ENCODE measurements at places on chromosomes 7 and 10.

- no peak overlapping the region for H3K27ac ChIP-seq
- no peaks in the 10 kb centered on the region for H3K27me3 ChIP-seq
- no peak for DNase-seq
- H3K4me3 ChIP-seq, result no peak overlapping the region
Observed at GRCh38 chr10:97307866-97308780, 10.9 kb upstream of the FRAT1 start.

- H3K27me3 ChIP-seq, result no peaks in the 10 kb centered on the region
- H3K36me3 ChIP-seq, result peaks cover 19% of the 10 kb centered on the region
- DNase-seq, result no peak
- H3K4me1 ChIP-seq, result peaks cover 33% of the 10 kb centered on the region
- H3K4me3 ChIP-seq, result peak overlapping the region; percentile 100
Observed at GRCh38 chr7:73308074-73308664, 457 bp downstream of the NSUN5 start.

DNA sequence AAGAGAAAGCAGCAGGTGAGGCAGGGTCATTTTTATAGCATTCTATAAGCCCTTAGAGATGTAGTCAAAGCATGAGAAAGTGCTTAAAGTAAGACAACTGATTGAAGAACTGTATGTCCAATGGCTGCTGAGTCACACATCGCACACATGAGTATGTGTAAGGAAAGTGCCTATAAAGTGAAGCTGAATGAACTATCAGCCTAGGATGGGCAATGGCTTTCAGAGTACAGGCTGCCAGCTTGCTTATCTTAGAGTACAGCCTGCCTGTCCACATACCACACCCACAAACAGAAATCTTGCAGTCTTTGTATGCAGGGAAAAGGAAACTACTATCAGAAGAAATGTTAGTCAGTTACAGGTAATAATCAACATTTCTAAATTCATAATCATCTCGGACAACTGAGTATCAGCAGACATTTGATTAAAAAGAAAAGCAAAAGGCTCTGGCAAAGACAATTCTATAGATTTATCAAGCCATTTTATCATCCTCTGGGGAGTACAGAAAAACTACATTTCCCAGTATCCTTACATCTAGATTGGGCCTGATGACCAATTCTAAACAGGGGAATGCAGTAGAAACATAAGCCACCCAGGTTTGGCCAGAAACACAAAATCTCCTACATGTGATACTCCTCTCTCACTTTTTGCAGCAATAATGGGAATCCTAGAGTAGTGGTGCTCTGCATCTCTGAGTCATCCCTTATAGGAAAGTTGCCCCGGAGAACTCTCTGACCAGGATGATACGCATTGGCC lies 16.2 kb upstream of the EPHB6 start:
- no peaks in the 10 kb centered on the region for H3K27me3 ChIP-seq
- no peak for DNase-seq
- no peaks in the 10 kb centered on the region for H3K36me3 ChIP-seq
- no peak overlapping the region for H3K27ac ChIP-seq
- peaks cover 20% of the 10 kb centered on the region for H3K4me1 ChIP-seq
- no peak overlapping the region for H3K4me3 ChIP-seq

GRCh38 chr10:84077768-84078167 lies 61.5 kb upstream of the GHITM start:
- H3K4me1 ChIP-seq, result peaks cover 5% of the 10 kb centered on the region
- H3K4me3 ChIP-seq, result no peak overlapping the region
- peaks cover 38% of the 10 kb centered on the region for H3K27me3 ChIP-seq
- no peaks in the 10 kb centered on the region for H3K36me3 ChIP-seq

DNA sequence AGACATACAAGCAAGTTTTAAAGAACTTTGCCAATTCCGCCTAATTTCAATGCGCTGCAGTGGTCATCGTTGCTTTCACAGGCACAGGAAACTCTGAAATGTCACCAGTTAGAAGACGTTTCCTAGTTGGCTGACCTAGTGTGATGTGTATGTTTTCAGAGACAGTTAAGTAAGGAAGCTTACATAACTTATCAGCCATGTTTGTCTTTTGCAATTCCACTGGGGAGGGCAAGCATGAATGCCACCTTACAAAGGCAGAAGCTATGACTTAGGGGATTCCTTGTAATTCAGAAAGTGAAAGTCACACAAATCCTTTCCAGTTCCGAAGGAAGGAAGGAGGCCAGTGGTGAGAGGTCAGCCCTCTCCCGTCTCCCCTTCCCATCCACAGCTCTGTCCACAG lies 15.0 kb upstream of the NPS start:
- no peak overlapping the region for H3K27ac ChIP-seq
- no peaks in the 10 kb centered on the region for H3K4me1 ChIP-seq
- no peak for DNase-seq
- H3K36me3 ChIP-seq, result no peaks in the 10 kb centered on the region
- no peaks in the 10 kb centered on the region for H3K27me3 ChIP-seq

DNA sequence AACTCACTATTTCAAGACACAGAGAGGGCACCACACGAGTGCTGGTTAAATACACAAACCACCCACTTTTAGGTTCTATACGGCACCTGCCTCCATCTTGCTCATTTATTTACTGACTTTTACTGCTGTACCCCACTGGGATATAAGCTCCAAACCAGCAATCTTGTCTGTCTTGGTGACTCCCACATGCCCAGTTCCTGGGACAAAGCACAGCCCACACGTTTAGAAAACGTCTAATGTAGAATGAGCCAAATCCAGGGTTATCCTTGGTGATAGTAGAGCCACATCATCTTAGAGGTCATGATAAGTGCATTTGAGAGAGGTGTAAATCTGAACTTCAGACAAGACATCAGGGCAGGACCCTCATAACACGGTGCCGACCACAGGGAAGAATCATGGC lies 73.5 kb downstream of the NUDCD3 start:
- no peak for DNase-seq
- H3K36me3 ChIP-seq, result peaks cover 3% of the 10 kb centered on the region
- peaks cover 34% of the 10 kb centered on the region for H3K4me1 ChIP-seq
- H3K27ac ChIP-seq, result no peak overlapping the region

DNA sequence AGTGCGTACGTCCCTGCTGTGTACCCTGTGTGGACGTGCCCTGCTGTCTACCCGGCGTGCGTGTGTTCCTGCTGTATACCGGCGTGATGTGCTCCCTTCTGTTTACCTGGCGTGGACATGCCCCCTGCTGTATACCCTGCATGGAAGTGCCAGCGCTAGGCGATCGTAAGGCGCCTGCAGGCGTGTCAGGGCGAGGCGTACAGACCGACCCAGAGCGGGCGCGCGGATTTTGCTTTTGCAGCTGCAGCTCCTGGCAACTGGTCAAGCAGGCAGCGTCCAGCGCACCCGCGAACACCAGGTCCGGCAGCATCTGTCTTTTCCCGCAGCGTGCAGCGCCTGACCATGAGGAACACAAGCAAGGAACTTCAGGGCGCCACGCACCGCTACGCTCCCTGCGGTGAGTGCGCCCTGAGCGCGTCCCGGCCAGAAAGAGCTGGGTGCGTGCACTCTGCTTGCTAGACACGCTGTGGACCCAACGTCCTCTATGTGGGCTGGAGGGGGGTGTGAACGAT lies 680 bp downstream of the C7orf57 start:
- no peak overlapping the region for H3K27ac ChIP-seq
- no peaks in the 10 kb centered on the region for H3K36me3 ChIP-seq
- peaks cover 59% of the 10 kb centered on the region for H3K27me3 ChIP-seq
- peak overlapping the region; percentile 88 for H3K4me3 ChIP-seq
- DNase-seq, result no peak

- H3K36me3 ChIP-seq, result no peaks in the 10 kb centered on the region
- no peaks in the 10 kb centered on the region for H3K4me1 ChIP-seq
- no peaks in the 10 kb centered on the region for H3K27me3 ChIP-seq
- no peak overlapping the region for H3K27ac ChIP-seq
- DNase-seq, result no peak
- H3K4me3 ChIP-seq, result no peak overlapping the region
Observed at GRCh38 chr10:122190176-122190943, 80.7 kb upstream of the BTBD16 start.

- no peak overlapping the region for H3K4me3 ChIP-seq
- no peak overlapping the region for H3K27ac ChIP-seq
- no peaks in the 10 kb centered on the region for H3K36me3 ChIP-seq
- no peaks in the 10 kb centered on the region for H3K4me1 ChIP-seq
- no peak for DNase-seq
Observed at GRCh38 chr7:146002431-146003078, 114.0 kb upstream of the CNTNAP2 start.

GRCh38 chr10:29328983-29329382 lies 40.1 kb downstream of the LYZL1 start:
- no peaks in the 10 kb centered on the region for H3K27me3 ChIP-seq
- no peaks in the 10 kb centered on the region for H3K4me1 ChIP-seq
- H3K36me3 ChIP-seq, result no peaks in the 10 kb centered on the region
- no peak overlapping the region for H3K27ac ChIP-seq

DNA sequence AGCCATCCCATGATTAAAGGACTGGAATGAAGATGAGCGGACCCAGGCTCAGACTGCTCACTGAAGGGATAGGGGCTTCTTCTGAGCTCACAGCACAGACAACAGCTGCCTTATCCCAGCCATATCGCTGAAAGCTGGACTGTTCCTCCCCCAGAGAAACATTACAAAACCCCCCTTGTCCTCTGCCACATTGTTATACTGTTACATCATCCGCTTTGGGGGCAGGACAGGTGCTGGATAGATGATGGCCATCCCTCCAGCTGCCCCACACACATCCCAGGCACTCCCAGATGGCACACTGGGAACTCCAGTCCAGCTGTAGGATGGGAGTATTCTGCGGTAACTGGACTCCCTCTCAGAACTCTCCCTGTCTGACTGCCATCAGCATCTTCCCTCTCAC lies 58.7 kb upstream of the BTRC start:
- H3K27me3 ChIP-seq, result peaks cover 76% of the 10 kb centered on the region
- DNase-seq, result no peak
- peaks cover 10% of the 10 kb centered on the region for H3K4me1 ChIP-seq
- no peak overlapping the region for H3K4me3 ChIP-seq
- no peaks in the 10 kb centered on the region for H3K36me3 ChIP-seq
